ENCODE measurements at places on chromosomes 11 and 22.

DNA sequence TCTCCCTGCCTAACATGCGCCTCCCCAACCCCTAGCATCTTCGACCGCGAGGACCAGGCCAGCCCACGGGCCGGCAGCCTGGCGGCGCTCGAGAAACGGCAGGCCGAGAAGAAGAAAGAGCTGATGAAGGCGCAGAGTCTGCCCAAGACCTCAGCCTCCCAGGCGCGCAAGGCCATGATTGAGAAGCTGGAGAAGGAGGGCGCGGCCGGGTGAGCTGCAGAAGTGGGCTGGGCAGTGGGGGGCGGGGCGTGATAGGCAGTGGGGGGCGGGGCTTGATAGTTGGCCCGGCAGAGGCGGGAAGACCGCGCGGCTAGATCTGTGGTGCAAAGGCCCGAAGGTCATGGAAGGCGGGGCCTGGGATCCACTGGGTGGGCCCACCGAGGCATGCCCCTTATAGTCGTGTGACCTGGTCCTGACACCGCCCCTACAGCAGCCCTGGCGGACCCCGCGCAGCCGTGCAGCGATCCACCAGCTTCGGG is 8.7 kb downstream of the SELENOM start:
- DNase-seq, result no peak

DNA sequence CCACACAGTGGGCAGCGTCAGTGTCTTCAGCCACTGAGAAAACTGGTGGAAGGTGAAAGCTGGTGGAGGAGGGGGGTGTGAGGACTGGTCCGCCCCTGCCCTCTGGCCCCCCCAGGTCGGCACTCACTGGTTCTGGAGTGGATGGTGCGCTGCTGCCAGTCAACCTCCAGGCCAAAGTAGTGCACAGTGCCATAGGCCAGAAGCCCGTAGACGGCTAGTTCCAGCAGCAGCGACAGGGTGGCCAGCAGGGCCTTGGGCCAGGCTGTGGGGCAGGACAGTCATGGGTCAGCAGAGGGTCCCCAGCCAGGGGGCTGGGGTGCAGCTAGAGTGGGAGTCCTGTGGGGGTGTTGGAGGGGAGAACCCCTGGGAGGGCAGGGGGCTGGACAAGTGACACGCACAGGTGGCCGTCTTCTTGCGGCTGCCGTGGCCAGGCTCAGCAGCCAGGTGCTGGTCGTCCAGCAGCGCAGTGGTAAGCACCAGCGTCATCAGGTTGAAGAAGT is 2.2 kb downstream of the LMF2 start:
- no peak for DNase-seq

DNA sequence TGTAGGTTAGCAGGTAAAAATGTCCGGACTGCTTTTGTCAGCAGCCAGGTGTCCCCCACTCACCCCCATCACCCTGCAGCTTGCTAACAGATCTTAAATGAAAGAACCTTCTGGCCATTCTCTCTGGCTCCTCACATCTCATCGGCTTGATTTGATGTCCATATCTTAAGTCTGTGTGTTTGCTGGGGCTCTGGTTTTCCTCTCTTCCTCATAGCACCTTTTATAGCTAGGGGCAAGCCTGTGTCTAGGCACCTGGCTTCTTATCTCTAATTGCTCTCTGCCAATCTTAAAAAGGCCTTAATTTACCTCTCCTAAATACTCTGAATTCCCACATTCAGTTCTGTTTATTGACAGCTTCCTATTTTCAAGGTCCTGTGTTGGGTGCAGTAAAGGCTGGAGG is 72.0 kb downstream of the ARHGAP42 start:
- DNase-seq, result no peak

DNA sequence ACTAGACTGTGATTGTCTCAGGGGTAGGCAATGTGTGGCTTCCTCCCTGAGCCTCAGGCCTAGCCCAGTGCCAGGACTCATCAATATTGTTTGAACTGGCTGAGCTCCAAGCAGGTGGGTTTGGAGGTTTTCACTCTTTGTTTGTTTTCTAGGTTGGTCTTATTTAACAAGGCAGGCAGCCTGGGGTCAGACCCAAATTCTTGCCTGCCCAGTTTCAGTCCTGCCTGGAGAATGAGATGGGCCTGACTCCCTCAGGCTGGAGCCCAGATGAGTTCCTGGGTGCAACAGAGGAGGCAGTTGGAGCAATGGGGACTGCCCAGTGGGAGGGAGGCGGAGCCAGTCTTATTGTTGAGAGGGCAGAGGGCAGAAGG is 28.3 kb upstream of the TP53I11 start:
- DNase-seq, result no peak

DNA sequence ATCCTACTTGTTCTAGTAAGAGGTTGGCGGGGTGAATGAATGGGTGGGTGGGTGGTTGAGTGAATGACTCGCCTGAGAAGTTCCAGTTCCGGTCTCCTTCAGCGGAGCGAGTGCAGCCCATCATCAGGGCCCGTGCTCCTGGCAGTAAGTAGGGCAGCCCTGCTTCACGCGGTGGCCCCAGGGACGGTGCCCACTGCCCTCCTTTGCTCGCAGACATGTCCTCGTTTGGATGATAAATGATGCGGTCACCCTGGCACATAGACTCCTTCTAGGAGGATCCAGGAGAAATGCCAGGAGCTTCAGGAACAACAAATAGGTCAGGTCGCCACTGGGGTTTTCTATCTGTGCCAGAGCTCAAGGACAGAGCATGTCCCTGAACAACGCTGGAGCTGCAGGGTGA is 370.8 kb downstream of the CTTN start:
- DNase-seq, result no peak

GRCh38 chr22:48612077-48612995 is 1215.3 kb downstream of the BRD1 start:
- DNase-seq, result no peak

GRCh38 chr22:35752006-35752862 is 34.6 kb downstream of the APOL5 start:
- DNase-seq, result no peak

DNA sequence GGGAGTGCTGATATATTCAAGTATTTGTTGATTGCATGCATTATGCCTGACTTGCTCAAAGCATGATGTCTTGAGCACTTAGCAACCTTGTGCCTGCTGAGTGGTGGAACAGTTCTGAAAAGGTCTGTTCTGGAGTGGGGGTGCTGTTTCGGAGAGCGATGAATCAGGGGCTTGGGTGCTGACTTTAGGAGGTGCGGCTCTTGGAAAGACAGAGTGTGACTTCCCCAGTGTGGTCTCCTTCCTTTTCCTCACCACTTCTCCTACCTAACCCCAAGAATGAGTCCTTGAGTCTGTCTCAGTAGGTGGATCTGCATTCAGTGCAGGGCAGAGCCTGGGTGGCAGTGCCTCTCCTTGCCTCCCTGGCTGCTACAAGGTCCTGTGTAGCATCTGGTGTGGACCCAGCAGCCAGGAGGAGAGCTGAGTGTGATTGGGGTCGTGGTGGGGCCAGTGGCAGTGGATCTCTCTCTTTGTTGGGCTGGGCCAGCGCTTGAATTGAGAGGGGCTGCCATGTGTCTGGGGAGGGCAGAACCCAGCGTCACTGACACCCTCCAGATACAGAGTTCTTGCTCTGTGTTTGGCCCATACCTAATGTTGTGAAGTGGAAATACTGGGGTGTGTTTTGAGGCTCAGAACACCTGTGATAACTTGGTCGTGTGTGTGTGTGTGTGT is 35.9 kb downstream of the ST3GAL4 start:
- DNase-seq, result no peak

DNA sequence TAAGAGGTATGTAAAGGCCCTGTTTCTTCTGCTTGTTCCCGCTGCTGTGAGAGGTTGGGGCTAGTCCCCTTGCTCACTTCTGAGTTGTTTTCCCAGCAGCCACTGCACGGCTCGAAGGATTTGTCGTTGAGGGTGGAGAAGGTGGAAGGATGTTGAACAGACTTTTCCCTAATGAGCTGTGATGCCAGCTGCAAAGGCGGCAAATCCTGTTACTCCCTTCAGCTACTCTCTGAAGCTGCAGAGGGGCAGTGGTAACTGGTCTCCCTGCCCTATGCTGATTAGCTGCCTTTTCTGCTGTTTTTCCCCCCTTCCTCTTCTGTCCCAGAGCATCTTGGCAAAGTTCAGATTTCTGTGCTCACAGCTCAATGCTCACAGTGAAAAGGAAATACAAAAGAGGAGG is 90.4 kb upstream of the SLC25A18 start:
- no peak for DNase-seq

GRCh38 chr11:118343981-118344515 is at the start of gene CD3G:
Gene CD3G, plus strand, starts transcription at chr11:118344344. Its CDS starts 80 bp downstream, at chr11:118344424.
- no peak for DNase-seq

DNA sequence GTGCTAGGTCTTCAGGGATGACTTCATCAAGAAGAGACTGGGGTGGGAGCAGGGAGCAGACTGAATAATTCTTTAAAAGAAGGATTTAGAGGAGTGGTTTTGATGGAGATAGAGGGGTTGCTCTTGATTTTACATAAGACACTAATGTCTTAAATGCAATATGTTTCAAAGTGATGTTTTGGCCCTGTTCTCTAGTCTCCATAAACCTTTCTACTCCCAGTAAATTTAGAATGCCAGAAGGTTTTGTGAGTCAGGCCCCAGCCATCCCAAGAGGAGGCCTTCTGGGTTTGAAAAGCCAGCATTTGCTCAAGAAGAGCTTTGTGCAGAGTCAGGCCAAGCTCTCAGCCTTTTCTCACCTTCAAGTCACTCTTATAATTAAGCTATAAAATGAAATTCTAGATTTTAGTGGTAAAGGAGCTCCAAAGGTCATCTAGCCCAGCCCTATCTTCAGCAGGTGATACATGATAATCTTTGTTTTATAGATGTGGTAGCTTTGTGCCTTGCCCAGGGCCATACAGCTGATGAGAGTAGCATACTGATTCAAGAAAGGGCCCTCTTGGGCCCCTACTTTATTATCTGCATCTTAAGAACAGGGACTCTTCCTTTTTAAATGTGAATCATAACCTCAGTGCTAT is 122.8 kb upstream of the MTNR1B start:
- DNase-seq, result no peak

- DNase-seq, result no peak
These were observed 1.2 kb downstream of the USH1C start for GRCh38 chr11:17543041-17543440.

- DNase-seq, result no peak
These were observed 69.2 kb downstream of the PACSIN2 start for GRCh38 chr22:42945736-42946135.

DNA sequence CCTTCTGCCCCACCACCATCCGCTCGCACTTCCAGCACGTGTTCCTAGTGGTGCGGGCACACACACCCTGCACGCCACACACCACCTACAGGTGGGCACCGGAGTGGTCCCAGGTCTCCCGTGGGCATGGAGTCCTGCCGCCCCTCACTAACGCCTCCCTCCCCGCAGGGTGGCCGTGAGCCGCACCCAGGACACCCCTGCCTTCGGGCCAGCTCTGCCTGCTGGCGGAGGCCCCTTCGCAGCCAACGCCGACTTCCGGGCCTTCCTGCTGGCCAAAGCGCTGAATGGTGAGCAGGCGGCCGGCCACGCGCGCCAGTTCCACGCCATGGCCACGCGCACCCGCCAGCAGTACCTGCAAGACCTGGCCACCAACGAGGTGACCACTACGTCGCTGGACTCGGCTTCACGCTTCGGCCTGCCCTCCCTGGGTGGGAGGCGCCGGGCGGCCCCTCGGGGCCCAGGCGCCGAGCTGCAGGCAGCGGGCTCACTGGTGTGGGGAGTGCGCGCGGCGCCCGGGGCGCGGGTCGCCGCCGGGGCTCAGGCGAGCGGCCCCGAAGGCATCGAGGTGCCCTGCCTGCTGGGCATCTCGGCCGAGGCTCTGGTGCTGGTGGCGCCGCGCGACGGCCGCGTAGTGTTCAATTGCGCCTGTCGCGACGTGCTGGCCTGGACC is 8.5 kb downstream of the SIPA1 start:
- no peak for DNase-seq

DNA sequence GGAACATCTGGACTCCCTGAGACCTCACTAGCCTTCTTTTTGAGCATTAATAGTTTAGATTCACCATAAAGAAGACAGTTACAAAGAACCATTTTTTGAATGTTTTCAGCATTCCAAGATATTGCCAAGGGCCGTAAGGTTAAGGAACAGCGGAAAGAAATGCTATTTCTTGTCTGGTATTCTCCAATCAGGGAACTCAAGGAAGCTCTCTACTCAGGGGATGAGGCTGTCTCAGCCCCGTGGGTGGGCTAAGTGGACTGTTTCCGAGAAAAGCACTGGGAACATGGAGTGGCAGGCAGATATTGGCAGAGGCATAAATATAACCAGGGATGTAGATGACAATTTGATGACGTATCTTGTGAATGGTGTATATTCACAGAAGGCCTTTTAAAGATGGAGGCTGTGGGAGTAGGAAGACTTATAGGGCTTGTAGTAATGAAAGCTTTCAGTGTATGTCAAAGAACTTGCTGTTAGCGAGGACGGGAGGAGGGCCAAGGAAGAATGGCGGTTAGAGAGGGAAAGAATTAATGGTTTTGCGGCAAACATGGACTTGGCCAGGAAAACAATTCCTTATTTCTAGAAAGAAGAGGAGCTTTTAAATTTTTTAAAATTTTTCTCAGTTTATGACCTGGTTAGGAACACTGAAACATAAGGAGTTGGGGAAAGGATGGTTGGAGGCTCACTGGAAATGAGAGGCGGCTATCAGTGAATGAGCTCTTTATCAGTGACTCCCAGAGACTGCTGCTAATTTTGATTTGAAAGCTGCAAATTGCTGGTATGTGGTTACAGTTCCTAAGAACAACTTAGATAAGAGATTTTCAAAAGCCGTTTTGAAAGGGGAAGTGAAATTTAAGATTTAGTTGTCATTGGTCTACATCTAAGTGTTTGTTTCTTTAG is 64.6 kb downstream of the ST3GAL4 start:
- no peak for DNase-seq

DNA sequence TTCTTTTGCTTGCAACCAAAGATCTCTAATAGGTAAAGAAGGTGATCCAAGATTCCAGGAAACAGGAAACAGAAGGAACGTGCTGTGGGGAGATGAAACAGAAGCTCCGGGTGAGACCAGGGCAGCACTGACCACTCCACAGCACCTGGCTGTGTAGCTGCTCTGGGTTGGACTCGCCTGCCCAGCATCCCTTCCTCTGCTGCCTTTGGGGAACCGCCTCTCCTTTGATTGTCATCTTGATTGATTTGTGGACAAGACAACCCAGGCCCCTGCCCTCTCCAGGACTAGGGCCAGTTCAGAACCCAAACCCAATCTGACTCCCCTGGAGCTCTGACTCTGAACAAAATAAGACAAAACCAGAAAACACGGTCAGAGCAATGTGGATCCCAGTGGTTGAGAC is 14.7 kb upstream of the APOBEC3A start:
- no peak for DNase-seq

DNA sequence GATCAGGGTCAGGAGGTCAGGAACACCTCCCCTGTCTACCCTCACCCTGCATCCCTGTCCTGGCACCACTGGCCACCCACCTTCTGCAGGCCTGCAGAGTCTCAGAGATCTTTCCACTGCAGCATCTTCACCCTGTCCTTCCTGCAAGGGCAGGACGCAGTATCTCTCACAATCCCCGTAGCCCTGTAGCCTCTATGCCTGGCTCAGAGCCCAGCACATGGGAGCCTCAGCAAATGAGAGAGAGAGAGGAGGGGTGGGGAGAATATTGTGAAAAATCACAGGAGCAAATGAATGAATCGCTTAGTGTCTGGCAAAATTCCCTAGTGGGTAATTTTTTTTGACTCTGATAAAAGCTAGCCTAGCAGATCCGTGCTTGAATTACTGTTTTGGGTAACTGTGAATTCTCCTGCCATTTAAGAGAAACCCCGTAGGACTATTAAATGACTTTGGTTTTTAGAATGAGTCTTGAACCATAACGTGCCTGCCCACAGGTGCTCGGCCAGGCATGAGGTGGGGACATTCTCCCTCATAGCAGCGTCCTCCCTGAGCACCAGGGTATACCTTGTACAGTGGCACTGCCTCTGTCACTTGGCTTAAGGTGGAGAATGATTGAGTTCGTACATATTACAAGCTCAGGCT is 91.5 kb downstream of the MORC2 start:
- DNase-seq, result peak; percentile 69

GRCh38 chr11:43123443-43123842 is 188.4 kb upstream of the API5 start:
- no peak for DNase-seq
